Smooth muscle cell of the umbilical artery (primary cell): ENCODE measurements at places on chromosomes 3 and 15. TPM values are rescaled to one million over a fixed set of nuclear protein-coding genes. Genes with fewer than 3 reads are reported as not detected.

The TMC3 gene
- total RNA-seq = not detected in 2 replicates

The SLC41A3 gene
- 43.7 and 53.7 TPM in 2 replicates for total RNA-seq

The SLC28A2 gene
- total RNA-seq = not detected in 2 replicates

The ATP10A gene
- 5.0 and 6.4 TPM in 2 replicates for total RNA-seq

The MCTP2 gene
- 25.3 and 57.9 TPM in 2 replicates for total RNA-seq

The OPA1 gene
- 74.5 and 116 TPM in 2 replicates for total RNA-seq

The PLA2G4E gene
- total RNA-seq = not detected in 2 replicates

The CCR1 gene
- total RNA-seq = not detected in 2 replicates

The SERPINI2 gene
- not detected in 2 replicates for total RNA-seq

The CHL1 gene
- total RNA-seq = not detected in 2 replicates

The CA12 gene
- total RNA-seq = 98.9 and 366 TPM in 2 replicates

The GOLGA8S gene
- total RNA-seq = 0.05 TPM in 1 of 2 replicates, not detected in the other

The PARP3 gene
- total RNA-seq = 10.4 and 31.0 TPM in 2 replicates

The LRTM1 gene
- total RNA-seq = not detected in 2 replicates

The ANKDD1A gene
- 2.7 and 4.8 TPM in 2 replicates for total RNA-seq

The NPRL2 gene
- 17.2 and 25.8 TPM in 2 replicates for total RNA-seq

The GCNT3 gene
- total RNA-seq = under 0.01 and 0.09 TPM in 2 replicates

The LRRIQ4 gene
- total RNA-seq = not detected in 2 replicates

The SNTN gene
- total RNA-seq = not detected in 2 replicates

The FBXL22 gene
- 0.59 and 0.69 TPM in 2 replicates for total RNA-seq
